Kidney epithelial cell (primary cell): ENCODE measurements at places on chromosomes 3 and 15. TPM values are rescaled to one million over a fixed set of nuclear protein-coding genes. Genes with fewer than 3 reads are reported as not detected.

Gene OGG1
- 19.2 and 23.9 TPM in 2 replicates for total RNA-seq

Gene PTPRG
- total RNA-seq = 25.2 and 25.7 TPM in 2 replicates

- no peak for DNase-seq
These were observed 27.4 kb downstream of the CGNL1 start for GRCh38 chr15:57403566-57404325.

- no peak for DNase-seq
These were observed 31.8 kb downstream of the TKT start for GRCh38 chr3:53224026-53224425.

DNA sequence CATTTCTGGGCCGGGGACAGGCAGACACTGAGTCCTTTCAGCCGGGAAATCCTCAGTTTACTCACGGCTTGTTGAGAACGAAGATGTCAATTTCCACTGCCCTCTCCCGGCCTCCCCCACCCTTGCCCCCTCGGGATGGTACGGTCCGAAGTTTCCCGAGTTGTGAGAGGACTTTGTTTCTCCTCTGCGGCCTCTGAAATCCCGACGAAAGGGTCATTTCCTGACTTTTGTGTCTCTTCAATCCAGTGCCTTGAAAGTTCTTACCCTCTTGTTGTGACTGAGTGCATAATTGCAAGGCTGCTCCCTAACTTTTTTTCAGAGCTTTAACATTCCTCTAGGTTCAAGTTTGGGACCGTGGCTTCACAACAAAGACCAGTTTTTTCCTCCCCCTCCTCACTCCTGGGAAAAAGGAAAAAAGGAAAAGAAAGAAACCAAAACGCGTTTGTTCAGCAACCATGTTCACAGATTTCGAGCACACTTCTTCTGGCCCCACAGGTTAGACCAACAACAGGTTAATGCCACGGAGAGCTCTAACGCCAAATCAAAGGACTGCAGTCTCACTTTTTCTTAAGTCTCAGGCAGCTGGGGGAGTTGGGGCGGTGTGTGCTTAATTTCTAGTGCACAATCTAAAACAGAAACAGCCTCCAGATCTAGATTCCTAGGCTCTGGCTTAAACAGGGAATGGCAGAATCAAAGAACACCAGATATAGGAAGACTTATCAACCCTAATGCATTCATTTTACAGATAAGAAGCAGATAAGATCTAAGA, 138.9 kb downstream of the TMCO5A start:
- DNase-seq = no peak

DNA sequence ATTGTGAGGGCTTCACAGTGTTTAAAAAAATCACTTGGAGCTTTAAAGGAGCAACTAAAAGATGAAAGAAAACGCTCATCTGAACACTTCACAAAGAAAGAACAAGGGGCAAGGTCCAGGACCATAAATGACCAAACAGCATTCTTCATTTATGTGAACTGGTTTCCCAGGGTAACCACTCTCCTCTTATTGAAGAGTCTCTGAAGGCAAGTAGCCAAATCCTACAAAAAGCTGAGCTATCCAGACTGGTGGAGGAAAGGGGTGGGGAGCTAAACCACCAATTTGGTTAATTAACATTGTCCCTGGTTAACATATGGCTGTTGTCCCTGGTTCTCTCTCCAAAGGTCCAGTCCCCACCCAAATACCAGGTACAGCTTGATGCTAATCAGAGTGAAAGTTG, 58.1 kb downstream of the OSBPL10 start:
- no peak for DNase-seq

Gene ATP13A5
- not detected in 2 replicates for total RNA-seq

Gene BFSP2
- total RNA-seq = 0.96 TPM in 1 of 2 replicates, not detected in the other

- DNase-seq = no peak
These were observed 23.1 kb downstream of the SRGAP3 start for GRCh38 chr3:9226326-9226725.

Gene DUOX1
- total RNA-seq = 4.1 and 6.6 TPM in 2 replicates

Gene ZNF280D
- 13.3 and 17.2 TPM in 2 replicates for total RNA-seq

- DNase-seq = no peak
These were observed 12.6 kb upstream of the PAK2 start for GRCh38 chr3:196726788-196727675.

Gene ACKR2
- 6.2 and 6.4 TPM in 2 replicates for total RNA-seq

DNA sequence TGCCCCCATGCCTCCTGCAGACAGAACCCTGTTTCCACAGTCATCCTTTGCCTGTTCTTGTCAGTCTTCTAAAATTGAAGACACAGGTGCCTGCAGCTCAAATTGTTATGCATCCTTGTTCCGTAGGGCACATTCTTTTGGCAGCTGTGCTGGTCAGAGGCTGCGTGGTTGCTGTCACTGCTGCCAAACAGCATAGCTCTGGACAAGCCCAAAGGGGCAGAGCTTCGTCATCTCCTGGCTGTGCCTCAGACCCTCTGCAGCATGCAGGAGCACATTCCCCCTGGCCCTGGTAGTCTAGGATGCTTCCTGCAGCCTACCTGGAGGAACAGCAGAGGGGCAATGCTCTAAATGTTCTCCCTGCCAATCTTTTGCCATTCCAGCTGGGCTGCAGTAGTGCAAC, 2.1 kb upstream of the FBXL22 start:
- no peak for DNase-seq

DNA sequence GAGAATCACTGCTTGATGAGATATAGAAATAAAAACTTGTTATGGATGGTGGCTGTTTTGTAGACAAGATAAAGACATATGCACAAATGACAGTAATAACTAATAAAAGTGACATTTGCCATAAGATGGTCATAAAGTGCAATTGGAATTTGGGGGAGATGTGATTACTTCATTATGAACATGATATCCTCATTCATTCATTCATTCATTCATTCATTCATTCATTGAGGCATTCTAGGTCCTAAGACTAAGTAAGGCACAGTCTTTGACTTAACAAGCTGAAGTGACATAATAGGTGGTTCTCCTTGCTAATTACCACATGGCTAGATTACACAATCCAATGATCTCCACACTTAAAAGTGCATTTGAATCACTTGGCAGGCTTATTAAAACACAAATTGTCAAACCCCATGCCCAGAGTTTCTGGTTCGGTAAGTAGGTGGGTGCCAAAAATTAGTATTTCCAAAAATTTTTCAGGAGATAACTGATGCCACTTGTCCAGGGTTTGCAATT, 18.9 kb downstream of the RAP2B start:
- DNase-seq = no peak

DNA sequence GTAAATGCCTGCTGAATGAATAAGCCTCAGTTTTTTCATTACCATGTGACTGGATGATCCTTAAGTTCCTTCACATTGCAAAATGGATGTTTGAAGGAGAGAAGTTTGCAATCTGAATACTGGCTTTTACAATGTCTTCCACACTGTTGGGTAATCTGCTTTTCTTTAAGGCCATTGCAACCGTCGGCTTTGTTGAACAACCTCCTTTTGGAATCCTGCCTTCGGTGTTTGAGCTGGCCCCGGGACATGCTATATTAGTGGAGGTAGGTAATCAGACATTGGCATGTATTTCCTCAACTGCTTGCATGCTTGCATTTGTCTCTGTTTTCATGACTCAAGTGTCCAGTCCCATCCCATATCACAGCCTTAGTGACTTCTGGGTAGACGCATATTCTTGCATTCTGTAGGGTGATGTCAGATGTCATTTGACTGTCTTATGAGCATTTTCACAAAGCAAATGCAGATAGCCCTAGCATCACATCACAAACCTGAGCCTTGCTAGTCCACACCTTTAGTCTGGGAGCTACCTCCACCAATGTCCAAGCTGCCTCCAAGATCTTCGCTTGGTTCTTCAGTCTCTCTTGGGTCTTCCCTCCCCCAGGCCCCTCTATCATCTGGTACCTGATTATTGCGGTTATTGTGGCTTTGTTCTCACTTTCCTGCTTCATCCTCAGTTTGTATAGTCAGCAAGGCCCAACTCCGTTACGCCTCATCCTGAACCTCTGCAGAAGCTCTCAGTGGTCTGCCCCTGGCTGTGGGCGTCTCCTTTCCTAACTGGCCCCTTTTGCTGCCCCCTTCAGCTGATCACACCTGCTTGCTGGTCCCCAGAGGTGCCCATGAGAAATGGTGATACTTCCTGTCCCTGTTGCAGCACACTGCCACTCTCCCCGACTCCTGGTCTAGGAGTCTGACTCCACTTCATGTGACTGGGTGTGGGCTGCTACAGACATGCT, 48.5 kb downstream of the ACAA1 start:
- DNase-seq = no peak

DNA sequence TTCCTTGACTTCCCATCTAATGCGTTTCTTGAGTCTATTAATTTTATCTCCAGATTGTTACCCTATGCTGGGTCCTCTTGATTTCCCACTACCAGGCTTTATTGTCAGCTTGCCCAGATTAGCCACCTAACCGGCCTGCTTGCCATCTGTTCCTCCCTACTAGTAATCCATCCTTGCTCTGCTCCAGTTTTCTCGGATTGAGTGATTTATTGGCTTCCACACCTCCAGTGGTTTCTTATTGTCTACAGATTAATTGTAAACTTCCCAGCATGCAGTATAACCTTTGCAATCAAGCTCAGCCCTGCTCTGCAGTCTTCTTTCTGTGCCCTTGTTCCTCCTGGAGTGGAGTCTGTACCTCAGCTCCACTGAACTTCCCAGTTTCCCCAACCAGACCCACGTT, 63.4 kb downstream of the ARHGEF26 start:
- DNase-seq = no peak
